ENCODE measurements at places on chromosomes 16 and 17.

- no peak for DNase-seq
Measured at GRCh38 chr17:39641883-39642282, 4.9 kb downstream of the STARD3 start.

DNA sequence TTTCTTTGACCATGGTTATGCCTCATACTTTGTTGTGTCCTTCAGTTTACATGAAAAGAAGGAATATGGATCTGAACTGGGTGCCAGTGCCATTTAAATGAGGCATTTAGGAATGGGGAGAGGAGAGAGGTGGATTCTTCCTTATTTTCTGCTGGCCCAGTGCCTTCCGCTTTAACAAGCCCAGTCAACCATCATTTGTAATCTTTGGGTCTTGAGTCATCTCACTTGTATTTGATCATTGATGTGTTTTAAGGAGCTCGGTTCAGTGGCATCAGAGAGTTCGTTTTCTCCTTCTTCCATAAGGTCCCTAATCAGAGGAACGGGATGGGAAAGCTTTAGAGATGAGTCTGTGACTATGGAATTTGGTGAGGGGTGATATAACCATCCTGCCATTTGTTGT lies 334.9 kb downstream of the WWOX start:
- no peak for DNase-seq

- DNase-seq: no peak
Measured at GRCh38 chr17:18191236-18191667, 7.6 kb downstream of the ALKBH5 start.

GRCh38 chr16:68798398-68798797 lies 44.9 kb upstream of the TANGO6 start:
- DNase-seq: no peak

GRCh38 chr16:66245868-66246267 lies 120.6 kb upstream of the CDH5 start:
- no peak for DNase-seq

DNA sequence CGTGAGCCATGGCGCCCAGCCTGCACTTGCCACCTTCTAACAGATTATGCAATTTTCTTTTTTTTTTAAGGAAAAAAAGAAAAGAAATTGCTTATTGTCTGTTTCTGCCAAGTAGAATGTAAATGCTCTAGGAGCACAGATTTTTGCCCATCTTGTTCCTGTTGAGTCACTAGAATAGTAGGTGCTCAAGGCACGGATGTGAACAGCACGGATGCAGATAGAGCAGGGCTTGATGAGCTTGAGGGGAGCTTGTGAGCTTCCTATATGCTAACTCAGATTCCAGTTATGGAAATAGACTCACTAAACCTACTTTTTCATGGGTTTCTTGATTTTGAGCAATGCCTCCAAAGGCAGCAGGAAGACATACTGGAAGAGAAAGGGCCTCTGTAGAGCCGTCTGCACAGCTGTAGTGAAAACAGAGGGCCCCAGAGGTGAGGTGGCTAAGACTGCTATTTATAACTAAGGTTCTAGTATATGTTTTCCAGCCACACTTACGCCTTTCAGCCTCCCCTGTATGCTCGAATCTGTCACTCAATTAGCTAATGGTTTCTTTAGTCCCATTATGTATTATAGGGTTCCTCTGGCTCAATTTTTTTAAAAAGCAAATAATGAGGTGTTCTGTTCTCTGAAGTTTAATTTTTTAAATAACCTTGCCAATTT lies 72.8 kb downstream of the WWP2 start:
- DNase-seq: no peak

GRCh38 chr17:33381201-33381600 lies 88.1 kb upstream of the ASIC2 start:
- no peak for DNase-seq
